ENCODE measurements at places on chromosomes 12 and 14. TPM values are rescaled to one million over a fixed set of nuclear protein-coding genes. Genes with fewer than 3 reads are reported as not detected.

GRCh38 chr12:44546060-44546459 is 330.1 kb downstream of the NELL2 start:
- DNase-seq, result no peak

DNA sequence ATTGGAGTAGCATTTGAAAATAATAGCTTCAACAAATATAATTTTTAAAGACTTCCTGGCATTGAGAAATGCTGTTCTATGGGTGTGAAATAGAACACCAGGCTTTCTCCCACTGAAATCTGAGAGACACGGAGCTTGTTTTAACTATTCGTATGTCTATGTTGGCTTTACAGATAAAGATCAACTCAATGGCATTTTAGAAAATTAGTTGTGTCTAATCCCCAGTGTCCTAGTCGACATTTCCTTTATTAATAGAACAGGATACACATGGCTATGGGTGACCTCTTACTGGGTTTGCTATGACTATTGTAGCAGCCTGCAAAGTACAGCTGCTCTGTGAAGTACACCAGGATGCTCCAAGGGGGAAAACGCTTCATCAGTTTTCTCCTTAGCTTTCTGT is 159.3 kb downstream of the SLC25A21 start:
- no peak for DNase-seq

- no peak for DNase-seq
These were observed 291.7 kb upstream of the FKBP4 start for GRCh38 chr12:2503036-2503435.

GRCh38 chr12:51389302-51389999 is 1.8 kb downstream of the GALNT6 start:
- no peak for DNase-seq

GRCh38 chr14:34113005-34113511 is 162.2 kb upstream of the EGLN3 start:
- no peak for DNase-seq

Gene ITGB7
- polyA plus RNA-seq, result 1.5 TPM

Gene OR10G2
- polyA plus RNA-seq, result not detected

Gene OTOGL
- 1.4 TPM for polyA plus RNA-seq

Gene PRKD1
- polyA plus RNA-seq, result 30.7 TPM

Gene COQ10A
- polyA plus RNA-seq, result 19.0 TPM

Data from renal cortex interstitium (tissue), 15 donors.